ENCODE measurements at places on chromosomes 3 and 15.

- DNase-seq: no peak
Observed at GRCh38 chr15:78873793-78874765, 1.4 kb downstream of the MORF4L1 start.

DNA sequence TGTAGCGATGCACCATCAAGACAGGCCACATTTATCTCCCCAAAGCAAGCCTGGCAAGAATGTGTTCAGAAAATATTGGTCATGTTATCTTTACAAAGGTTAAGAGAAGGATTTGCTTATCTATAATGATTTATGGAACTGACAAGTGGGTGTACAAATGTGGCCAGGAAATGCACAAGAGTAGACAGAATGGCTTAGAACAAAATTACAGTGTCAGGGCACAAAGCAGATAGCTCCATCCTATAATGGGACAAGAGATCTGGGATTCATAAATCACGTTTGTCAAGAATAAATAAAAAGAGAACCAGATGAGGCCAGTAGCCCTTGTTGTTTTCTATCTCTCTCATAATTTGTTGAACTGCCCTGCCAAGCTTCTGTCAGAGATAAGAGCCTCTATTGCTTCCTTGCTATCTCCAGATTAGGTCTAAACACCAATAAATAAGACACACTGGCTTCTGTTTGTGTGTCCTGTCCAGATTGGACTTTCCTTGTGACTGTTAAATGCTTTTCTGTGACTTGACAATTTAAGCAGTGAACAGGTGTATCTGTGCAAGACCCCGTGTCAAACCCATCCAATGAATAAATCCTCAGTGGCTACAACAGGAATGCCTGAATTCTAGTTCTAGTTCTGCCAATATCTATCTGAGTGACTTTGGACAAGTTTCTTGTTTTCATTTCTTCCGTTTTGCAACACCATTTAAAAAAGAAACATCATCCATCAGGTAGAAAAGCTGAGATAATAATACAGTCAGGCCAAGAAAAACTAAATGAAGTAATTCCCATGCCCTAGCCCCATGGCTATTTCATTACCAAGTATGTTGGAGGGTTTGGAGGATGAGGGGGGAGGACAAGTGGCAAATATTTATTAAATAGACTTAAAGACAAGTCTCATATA, 157.2 kb downstream of the DCLK3 start:
- DNase-seq: no peak

DNA sequence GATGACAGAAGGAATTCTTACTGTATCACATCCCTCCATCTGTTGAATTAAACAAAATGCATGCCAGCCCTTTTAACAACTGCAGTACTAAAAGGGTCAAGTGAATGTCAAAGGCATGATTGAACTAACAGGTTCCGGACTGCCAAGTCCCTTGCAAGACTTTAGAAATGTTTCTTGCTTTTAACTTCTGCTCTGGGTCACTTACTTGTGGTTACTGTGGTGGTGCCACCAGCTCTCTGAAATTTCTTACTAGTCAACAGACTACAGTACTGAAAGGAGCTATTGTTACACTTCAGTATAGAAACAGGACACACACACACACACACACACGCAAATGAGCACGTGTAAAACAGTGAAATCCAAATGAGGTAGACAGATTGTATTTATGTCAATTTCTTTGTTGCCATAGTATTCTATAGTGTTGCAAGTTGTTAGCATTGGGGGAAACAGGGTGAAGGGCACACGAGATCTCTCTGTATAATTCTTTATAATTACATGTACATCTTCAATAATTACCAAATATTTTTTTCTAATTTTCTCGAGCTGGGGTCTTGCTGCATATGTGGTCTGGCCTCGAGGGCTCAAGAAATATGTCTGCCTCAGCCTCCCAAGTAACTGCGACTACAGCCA, 79.9 kb upstream of the SLC25A26 start:
- no peak for DNase-seq

GRCh38 chr15:78205337-78205736, 29.0 kb downstream of the ACSBG1 start:
- no peak for DNase-seq

GRCh38 chr3:118977671-118978392, 56.8 kb downstream of the IGSF11 start:
- no peak for DNase-seq

DNA sequence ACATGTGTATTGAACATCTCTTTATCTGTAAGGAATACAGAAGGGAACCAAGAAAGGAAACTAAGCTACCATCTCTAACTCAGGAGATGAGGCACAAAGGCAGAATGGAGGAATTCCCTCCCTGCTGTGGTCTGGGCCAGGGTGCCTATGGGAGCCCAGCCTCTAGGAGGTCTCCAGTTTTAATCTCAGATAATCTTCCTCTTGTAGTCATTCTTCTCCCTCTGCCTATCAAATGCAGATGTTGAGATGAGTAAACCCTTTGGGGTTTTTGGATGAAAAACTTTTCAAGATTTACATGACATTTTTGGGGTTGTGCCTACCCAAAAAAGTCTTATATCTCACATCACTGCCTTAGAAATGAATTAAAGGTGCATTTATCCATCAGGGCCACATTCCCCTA, 23.3 kb downstream of the SCG5 start:
- DNase-seq: no peak

GRCh38 chr3:15899388-15899787, 101.6 kb upstream of the ANKRD28 start:
- no peak for DNase-seq

- no peak for DNase-seq
Observed at GRCh38 chr3:132209855-132210254, 107.4 kb upstream of the ACP3 start.

- no peak for DNase-seq
Observed at GRCh38 chr3:107662124-107662507, 139.4 kb downstream of the BBX start.

GRCh38 chr3:33426068-33426467, 14.1 kb downstream of the UBP1 start:
- no peak for DNase-seq

GRCh38 chr3:105622169-105622568, 246.6 kb downstream of the CBLB start:
- DNase-seq: no peak

DNA sequence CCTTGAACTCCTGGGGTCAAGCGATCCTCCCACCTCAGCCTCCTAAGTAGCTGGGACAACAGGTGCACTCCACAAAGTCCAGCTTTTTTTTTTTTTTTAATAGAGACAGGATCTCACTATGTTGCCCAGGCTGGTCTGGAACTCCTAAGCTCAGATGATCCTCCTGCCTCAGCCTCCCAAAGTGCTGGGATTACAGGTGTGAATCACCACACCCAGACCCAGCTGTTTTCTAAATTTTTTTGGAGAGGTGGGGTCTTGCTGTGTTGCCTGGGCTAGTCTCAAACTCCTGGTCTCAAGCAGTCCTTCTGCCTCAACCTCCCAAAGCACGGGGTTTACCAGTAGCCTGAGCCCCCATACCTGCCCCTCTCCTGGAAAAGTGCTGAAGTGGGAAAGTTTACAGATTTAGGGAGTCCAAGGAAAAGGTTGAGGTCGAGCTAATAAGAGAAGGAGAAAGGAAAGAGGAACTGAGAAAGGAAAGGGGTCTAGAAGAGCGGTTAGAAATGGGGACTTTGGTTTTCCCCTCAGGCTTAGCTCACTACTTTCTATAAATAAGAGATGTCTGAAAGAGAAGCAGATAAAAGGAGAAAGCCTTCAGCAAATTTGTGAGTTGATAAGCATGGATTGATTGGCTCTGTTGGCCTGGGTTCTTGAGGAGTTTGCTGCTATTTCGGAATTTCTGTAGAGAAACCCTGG, 23.6 kb downstream of the UBE2E1 start:
- DNase-seq: no peak

- no peak for DNase-seq
Observed at GRCh38 chr15:66508293-66508883, 3.3 kb downstream of the ZWILCH start.

- DNase-seq: no peak
Observed at GRCh38 chr3:46114323-46114988, 87.2 kb upstream of the XCR1 start.

DNA sequence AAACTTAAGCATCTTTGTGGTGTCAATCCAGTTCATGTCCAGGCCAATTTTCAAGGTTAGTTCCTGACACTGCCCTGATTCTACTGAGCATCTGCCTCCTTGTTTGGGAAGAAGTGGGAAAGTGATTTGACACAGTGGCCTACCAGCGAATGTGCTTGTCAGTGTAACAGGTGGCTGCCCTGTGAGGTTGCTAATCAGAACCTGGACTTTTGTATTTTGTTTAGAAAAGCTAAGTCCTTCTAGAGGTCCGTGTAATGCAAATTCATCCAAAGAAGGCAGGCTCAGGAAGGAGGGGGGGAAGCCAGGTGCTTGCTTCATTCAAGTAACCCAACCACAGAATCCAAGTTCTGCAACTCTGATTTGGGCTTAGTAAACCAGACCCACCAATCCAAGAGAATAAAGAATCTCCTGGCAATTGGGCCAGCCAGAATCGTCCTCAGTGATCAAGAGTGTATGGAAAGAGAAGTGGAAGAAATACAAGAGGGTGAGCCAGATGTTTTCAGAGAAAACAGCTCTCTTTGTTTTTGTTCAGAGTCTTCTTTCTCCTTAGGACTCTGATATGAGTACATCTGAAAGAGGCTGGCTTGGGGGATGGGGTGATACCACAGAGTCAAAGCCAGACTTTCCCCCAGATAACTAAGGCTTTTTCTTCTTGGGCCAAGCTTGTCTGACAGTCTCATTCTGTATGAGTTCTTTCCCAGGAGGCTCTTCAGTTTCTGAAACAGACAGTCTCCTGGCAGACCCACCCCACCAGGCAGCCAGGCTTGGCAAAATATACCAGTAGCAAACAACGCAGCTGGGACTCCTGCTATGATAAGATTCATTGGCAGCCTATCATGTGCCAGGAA, 508.9 kb upstream of the TBL1XR1 start:
- no peak for DNase-seq

- DNase-seq: no peak
Observed at GRCh38 chr3:182717216-182717615, 76.1 kb upstream of the ATP11B start.

GRCh38 chr3:119238363-119238762, 2.3 kb downstream of the B4GALT4 start:
- DNase-seq: no peak

DNA sequence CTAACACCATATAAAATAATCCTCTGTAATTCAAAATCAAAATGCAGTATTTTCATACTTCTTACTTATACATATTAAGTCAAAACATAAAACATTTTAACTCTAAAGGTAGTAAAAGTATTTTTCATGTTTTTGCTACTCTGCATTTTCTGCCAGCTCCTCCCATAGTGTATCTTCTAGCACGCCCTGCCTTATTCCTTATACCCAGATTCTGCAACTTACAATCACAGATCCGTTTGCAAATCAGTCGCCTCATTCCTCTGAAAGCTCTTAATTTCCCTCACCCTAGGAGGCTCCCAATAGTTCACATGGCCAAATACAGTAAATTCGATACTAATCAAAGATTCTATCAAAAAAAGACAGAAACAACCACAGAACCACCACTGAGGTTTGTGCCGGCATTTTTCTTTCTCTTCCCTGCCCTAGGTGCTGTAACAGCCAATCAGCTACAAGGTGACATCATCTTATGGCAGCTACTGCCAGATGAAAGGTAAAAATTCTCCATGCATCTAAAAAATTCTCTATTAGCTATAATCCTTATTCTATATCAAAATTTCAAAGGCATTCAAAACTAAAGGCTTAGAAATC, 72.9 kb downstream of the CLASP2 start:
- DNase-seq: no peak

DNA sequence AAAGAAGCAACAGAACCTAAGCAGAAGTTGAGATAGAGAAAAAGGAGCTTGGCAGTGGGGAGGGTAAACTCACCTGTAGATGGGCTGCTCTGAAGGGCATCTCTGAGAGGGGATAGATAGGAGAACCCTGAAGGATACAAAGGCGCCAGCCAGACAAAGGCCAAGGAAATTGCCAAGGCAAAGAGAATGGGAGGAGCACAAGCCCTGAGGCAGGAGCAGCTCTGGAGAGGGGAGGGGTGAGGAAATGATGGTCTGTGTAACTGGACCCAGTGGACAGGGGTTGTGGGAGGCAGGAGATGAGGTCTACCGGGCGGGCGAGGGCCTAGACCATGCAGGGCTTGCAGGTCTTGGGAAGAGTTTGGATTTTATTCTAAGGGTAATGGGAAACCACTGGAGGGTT, 2.3 kb upstream of the PDIA5 start:
- no peak for DNase-seq

- DNase-seq: no peak
Observed at GRCh38 chr3:100333970-100334487, 528 bp upstream of the NIT2 start.

DNA sequence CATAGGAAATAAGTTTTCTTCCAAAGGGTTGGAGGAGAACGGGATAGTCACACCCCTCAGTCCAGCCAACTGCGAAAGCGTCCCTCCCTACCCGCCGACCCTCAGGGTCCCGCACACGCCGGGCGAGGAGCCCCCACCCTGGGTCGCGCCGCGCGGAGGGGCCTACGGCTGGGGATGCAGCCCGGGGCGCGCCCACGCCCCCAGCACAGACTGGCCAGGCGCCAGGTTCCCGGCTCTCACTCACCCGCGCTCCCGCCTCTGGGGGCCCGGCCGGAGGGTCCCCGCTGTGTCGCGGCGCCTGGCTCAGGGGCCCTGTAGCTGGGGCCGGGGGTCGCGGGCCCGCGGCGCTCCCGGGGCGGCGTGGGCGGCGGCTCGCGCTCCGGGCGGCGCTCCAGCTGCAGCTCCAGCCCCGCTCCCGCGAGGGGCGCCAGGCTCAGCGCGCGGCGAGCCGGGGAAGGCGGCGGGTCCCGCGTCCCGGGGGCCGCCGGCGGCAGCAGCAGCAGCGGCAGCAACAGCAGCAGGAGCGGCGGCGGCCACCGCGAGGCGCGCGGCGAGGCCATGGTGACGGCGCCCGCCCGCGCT, 375 bp downstream of the HEG1 start:
- DNase-seq: peak; percentile 68

- no peak for DNase-seq
Observed at GRCh38 chr15:43244092-43244491, 22.6 kb downstream of the TGM5 start.

DNA sequence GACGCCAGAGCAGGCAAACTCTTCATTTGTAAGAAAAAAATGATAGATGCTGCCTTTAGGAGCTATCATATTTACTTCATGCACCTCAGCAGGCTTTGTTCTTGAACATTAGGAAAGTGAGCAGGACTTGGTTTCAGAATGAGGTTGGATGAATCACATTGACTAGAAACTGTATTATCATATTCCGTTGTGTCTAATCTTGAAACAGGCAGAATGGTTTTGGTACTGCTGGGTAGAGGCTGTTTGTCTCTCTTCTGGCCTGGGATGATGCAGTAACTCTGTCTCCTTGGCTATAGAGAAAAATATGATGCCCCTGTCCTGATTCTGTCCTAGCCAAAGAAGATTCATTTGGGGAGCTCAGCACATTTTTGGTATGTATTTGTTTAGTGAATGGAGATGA, 344.2 kb upstream of the GRM7 start:
- DNase-seq: no peak
